ENCODE measurements at places on chromosomes 7 and 10.

DNA sequence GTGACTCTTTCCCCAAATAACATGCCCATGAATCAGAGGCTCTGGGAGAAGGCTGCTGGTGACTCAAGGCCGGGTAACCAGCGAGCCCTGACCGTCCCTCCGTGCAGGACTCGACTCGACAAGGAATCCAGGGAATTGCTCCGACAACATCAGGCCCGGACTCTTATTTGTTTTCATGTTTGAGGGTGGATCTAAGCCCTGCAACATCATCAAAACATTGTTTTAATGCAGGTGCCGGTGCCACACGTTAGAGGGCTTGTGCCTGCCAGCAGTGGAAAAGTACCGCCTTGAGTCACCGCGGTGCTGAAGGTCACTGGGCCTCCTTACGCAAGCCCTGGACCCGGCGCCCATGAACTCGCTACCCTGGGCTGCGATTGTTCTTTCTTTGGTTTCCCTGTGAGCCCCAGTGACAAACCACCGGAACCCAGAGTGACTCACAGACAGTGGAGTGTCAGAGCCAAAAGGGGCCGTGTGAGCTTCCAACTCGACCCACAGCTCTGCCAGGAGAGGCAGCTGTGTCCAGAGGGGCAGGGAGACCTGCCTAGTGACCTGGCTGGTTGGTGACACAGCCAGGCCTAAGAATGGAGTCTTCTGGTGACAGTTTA lies 139.4 kb upstream of the SHH start:
- DNase-seq = peak; percentile 73

DNA sequence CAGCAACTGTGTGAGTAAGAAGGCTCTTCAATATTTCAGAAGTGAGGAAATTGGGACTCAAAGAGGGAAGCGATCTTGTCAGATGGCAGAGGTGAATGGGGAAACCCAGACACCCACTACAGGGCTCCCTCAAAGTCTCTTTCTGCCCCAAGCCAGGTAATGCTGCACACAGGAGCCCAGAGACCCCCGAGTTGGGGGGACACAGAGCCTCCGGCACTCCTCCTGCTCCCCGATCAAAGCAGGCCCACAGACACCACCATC lies 139.4 kb downstream of the TNS3 start:
- no peak for DNase-seq

GRCh38 chr7:75679060-75679459 lies 59.7 kb downstream of the HIP1 start:
- no peak for DNase-seq

GRCh38 chr7:144762853-144763252 lies 73.0 kb downstream of the TPK1 start:
- DNase-seq = no peak

GRCh38 chr7:41755096-41755495 lies 52.2 kb upstream of the INHBA start:
- DNase-seq = no peak

GRCh38 chr10:452512-453426 lies 236.7 kb downstream of the DIP2C start:
- peak; percentile 17 for DNase-seq

- peak; percentile 54 for DNase-seq
These were observed 177.6 kb downstream of the GNAI1 start for GRCh38 chr7:80312139-80312661.

GRCh38 chr10:70694418-70695141 lies 22.3 kb downstream of the ADAMTS14 start:
- peak; percentile 96 for DNase-seq

- peak; percentile 17 for DNase-seq
These were observed 2.4 kb downstream of the MKX start for GRCh38 chr10:27743012-27743876.

All from fibroblast of upper back skin (primary cell).